BJ (cell line): ENCODE measurements at places on chromosomes 3 and 15. TPM values are rescaled to one million over a fixed set of nuclear protein-coding genes. Genes with fewer than 3 reads are reported as not detected.

DNA sequence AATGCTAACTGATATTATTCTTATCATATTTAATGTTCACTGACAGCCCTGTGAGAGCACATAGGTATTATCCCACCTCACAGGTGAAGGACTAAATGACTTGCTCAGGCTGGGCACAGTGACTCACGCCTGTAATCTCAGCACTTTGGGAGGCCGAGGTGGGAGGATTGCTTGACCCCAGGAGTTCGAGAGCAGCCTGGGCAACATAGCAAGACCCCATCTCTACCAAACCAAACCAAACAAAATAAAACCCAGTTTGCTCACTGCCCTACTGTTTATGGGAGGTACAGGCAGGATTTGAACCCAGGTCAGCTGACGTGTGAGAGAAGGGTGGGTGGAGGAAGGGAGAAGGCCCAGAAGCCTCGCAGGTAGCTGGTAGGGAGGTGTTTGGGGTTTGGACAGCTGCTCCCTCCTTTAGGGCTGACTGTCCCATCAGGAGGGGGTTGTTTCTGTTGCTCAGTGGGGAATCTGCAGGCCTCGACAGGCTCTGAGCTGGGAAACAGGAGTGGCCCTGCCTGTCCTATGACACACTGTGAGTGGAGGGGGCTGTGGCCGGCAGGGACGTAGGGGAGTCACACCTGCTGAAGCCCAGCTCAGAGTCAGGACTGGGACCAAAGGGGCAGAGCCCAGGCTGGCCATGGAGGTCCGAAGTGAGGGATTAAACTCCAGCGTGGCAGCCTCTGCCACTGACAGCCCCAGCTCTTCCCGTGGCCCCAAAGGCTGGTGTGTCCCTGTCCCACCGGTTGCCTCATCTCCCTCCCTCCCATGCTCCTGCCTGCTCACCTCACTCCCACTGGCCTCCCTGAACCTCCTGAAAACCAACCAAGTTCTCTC is 25.3 kb downstream of the BHLHE40 start:
- DNase-seq = no peak

DNA sequence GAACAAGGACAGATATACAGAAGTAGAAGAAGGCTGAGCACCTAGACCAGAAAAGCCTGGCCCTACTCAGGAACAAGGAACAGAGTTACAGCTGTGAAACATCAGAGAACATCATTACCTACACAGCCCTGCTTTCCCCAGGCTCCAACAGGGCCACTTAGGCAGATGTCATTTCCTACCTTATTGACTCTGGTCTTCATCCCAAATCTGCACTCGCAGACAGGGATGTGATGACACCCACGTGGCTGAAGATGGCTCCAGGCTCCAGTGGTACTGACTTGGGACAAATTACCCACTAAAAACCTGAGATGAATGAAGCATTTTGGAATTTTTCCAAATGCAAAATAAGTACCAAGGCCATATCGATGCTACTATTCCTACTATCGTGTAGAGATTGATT is 18.0 kb upstream of the SSUH2 start:
- no peak for DNase-seq

DNA sequence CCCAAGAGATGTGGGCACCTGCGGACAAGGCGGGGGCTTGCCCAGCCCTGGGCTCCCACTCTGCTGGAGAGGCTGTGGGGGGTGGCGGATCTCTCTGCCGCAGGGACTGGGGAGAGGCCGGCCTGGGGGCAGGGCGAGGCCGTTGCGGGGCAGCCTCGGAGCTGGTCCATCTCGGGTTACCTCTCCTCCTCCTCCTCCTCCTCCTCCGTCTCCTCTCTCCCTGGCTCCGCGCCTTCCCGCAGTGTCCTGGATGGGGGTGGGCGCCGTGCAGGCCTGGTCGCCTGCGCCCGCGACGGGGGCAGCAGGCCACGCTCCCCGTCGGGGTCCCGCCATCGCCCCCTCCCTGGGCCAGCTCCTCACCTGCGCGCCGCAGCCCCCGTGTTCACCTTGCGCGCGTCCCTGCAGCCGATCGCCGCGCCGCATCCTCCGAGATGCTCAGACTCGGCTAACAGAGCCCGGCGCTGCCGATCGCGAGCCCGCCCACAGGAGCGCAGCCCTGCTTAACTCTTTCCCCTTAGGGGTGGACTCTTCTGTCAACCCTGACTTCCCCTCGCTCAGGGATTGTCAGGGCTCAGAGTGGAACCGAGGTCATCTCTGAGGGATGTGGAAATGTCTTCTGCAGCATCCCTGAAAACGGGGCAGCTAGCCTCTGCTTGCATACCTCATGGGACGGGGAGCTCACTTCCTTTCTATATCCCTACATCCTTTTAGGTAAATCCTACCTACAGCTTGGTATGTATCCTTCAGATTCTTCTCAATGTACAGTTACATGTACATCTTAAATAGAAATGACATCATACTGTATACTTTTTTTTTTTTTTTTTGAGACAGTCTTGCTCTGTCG is at the start of gene PRRT3:
TSS of gene PRRT3 (minus strand) at position 447 of the 844 bp plus-strand sequence. CDS start 2,293 bp downstream, outside the sequence.
- DNase-seq = no peak

The OR5H14 gene
- not detected in 2 replicates for polyA plus RNA-seq

DNA sequence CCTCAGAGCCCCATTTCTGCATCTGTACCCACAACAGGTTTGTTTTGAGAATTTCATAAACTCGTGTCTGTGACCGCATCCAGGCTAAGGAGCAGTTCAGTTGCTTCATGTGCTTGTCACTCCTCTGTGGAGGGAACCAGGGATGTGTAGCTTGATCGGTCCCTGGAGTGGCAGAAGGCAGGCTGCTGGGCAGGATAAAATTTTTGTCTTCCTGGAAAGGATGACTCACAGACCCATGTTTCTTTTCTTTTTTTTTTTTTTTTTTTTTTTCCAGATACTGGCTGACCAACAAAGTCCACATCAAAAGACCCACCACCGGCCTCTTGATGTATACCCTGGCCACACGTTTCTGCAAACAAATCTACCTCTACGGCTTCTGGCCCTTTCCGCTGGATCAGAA is 70.1 kb downstream of the ST8SIA2 start:
- no peak for DNase-seq

The TIGIT gene
- polyA plus RNA-seq = not detected in 2 replicates

DNA sequence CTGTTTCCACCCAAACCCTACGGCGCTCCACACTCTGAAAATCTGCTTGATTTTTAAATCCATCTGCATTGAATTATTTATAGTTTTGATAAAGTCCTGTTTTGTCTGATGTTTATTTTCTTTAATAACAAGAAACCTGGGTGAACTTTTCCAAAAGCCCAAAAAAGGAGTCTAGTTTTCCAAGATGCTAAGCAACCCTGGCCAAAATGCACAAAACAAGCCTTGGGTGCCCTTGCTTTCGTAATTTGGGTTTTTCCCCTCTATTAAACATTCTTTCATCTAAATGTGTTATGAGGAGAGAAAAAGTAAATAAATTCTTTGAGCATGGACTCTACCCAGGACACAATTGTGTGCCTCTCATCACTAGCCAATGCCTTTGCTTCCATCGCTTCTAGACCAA is 468.9 kb downstream of the MCTP2 start:
- DNase-seq = no peak

GRCh38 chr3:56998076-56998529 is 62.4 kb upstream of the SPATA12 start:
- DNase-seq = no peak

DNA sequence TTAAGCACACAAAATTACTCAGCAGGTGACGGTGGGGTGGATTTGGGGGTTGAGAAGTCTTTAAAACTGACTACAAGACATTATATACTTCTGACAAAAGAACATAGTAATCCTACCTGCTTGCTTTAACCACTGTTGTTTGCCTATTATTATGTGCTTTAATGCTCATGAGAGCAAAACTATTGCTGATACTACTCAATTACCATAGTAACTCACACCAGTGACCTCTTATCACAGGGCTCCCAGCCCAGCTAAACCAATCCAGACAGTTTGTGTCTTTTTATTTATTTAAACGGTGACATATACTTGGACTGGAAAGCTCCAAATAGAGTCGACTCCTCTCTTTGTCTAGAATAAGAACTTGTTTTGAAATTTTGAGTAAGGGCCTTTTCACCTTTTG is 42.8 kb upstream of the FEZF2 start:
- DNase-seq = no peak

- DNase-seq = no peak
Observed at GRCh38 chr3:46350262-46350565, 3.7 kb upstream of the CCR2 start.

The C3orf49 gene
- not detected in 2 replicates for polyA plus RNA-seq

- no peak for DNase-seq
Observed at GRCh38 chr15:91186904-91187656, 87.0 kb downstream of the SV2B start.

GRCh38 chr3:123421353-123422174 is 27.3 kb downstream of the ADCY5 start:
- DNase-seq = no peak

- DNase-seq = no peak
Observed at GRCh38 chr3:151838574-151839312, 24.8 kb downstream of the AADAC start.

GRCh38 chr3:66276705-66277274 is 56.0 kb downstream of the SLC25A26 start:
- no peak for DNase-seq

DNA sequence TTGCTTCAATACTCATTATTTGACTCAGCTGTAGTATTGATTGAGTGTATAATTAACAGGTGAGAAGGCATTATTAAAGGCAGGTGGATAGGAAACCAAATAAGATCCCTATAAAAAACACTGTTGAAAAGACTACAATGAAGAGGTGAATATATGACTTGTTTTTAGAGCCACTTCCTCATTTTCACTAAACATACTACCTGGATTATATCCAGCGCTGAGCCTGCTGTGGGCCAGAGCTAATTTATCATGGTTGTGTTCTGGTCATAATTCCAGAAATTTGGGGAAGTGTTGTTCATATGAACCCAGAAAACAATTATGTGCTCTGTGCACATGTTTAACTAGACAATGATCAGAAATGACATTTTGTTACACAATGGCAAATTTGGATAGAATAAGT is 235.3 kb upstream of the MME start:
- no peak for DNase-seq

- no peak for DNase-seq
Observed at GRCh38 chr3:5799398-5799797, 611.9 kb downstream of the EDEM1 start.

GRCh38 chr15:68411343-68411675 is 20.7 kb downstream of the ITGA11 start:
- no peak for DNase-seq

DNA sequence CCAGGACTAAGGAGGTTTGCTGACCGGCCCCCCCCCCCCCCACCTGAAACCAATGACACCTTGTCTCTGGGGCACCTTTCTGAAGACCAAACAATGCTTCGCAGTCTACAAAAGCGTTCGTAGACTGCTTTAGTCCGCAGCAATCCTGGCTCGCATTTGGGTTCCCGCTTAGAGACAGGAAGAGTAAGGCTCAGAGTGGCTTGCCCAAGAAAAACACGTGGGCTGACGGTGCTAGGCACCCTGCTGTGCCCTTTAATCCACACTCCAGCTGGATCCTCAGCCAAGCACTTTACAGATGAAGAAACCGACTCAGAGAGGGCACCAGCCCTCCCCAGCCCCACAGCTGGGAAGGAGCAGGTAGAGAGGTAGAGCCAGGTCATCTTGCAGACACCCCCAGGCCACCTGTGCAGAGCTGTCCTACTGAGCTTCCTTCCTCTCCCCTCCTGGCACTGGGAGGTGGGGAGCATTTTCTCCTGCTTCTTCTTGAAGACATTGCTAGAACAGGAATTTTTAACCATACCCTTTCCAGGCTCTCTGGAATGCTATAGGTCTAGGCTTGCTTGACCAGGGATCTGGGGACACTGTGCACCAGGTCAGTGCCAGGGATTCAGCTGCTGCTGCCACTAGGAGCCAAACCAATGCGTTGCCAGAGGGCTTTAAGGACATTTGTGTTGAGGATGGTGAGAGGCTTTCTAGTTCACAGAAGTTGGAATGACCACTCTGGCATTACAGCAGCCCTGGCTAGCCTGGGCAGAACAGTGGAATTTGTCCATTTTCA is 1.0 kb upstream of the KLF15 start:
- no peak for DNase-seq

DNA sequence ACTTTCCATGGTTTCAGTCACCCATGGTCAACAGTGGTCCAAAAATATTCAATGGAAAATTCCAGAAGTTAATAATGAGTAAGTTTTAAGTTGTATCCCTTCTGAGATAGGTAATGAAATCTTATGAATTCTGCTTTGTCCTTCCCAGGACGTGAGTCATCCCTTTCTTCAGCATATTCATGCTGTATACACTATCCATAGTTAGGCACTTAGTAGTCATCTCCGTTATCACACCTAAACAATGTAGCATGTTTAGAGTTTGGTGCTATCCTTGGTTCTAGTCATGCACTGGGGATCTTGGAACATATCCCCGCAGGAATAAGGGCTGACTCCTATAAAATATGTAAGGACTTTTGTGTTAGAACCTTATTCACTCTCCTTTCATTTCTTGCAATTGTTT is 153.2 kb downstream of the UNC13C start:
- no peak for DNase-seq

DNA sequence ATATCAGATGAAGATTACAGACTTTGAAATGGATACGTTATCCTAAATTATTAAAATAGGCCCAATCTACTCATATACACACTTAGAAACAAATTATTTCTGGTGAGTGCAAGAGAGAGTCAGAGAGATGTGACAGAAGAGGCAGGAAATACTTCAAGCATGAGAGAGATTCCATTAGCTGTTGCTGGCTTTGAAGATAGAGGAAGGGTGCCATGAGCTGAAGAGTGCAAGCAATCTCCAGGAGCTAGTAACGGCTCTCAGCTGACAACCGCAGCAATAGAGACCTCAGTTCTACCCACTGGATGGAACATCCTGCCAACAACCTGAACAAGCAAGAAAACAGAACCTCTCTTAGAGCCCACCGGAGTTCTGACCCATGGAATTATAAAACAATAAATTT is 270.7 kb upstream of the SLITRK3 start:
- DNase-seq = no peak

The HERC2 gene
- 11.2 and 13.1 TPM in 2 replicates for polyA plus RNA-seq

GRCh38 chr3:43326891-43327581 is 40.7 kb downstream of the SNRK start:
- DNase-seq = no peak

DNA sequence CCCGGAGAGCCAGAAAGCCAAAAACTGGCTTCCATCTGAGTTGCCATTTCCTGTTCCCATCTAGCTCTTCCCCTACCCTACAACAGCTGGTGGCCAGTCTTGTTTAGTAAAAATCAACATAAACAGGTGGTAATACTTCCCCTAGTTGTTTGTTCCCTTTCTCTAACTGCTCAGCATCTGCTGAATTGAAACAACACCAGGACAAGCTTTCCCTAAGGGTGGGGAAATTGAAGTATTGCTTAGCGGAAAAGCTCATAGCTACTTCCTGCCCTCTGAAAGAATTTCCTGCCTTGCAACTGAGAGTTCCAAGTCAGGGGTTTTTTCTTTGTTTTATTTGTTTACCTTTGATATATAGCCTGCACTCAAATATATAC is 66.8 kb downstream of the HMG20A start:
- no peak for DNase-seq

GRCh38 chr3:192090586-192090985 is 629.6 kb downstream of the PYDC2 start:
- no peak for DNase-seq
